ENCODE measurements at places on chromosomes 7 and 10.

DNA sequence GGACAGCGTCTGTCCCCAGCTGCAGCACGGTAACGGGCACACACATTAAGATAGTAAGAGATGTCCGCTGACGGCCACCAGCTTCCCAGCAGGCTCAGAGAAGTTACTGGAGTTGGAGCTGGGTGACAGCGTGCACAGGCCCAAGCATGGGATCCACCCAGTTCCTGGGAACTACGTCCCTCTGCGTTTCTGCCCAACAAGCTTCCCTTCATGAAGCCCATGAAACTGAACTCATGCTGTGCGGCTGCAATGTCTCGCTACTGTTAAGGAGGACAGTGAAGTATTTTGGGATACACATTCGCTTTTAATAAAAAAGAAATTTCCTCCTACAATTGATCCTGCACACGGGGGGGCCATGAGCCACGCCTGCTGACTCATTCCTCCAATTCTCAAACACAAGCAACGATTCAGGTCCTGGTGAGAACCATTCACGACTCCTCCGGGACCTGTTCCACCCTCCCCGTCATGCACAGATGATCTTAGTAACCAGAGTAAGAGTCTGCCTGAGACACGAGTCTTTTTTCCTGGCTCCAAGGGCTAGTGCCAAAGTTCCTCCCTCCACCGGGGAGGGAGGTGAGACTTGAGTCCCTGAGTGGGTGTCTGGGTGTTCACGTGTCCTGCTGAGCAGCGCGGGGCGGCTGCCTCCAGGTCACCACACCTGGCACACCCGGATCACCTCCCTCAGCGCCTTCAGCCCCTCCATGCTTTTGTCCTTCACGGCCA, 2.6 kb downstream of the PSMG3 start:
- no peak for DNase-seq

DNA sequence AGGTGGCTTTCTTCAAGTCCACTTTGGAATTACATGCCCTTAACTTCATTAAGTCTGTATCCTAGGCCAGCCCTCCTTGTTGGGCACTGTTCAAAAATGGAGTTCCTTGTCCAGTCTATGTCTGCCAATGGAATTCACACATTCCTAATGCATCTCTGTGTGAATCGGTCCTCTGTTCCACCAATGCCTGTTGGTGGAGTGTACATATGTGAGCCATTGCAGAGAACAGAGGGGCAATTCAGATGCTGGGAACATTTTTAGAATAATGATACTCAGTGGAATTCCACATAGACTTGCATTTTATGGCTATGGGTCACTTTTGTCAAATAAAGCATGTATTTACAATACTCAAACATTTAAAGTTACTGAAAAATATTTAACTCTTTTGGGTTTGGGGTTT, 108.3 kb downstream of the COL28A1 start:
- DNase-seq: no peak

- no peak for DNase-seq
These were observed 17.4 kb upstream of the ZNF716 start for GRCh38 chr7:57432583-57432982.

GRCh38 chr7:80485721-80486120, 26.1 kb downstream of the GNAT3 start:
- DNase-seq: no peak

DNA sequence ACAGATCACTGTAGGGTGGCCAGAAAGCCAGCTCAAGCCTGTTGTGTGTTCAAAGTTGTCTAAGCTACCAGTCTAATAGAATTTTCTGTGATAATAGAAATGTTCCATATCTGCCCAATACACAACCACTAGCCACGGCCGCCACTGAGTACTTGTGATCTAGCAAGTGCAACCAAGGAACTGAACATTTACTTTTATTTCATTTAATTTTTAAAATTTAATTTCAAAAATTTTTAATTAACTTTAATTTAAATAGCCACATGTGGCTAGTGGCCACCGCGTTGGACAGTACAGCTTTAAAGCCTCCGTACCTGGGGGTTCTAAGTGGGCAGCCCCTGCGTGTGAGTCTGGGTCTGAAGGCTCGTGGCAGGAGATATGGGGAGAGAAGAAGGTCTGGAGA, 60.4 kb downstream of the SH3PXD2A start:
- no peak for DNase-seq

GRCh38 chr10:76282061-76283025, 850.9 kb downstream of the LRMDA start:
- DNase-seq: peak; percentile 93

GRCh38 chr7:75637854-75638593, 100.7 kb downstream of the HIP1 start:
- no peak for DNase-seq

DNA sequence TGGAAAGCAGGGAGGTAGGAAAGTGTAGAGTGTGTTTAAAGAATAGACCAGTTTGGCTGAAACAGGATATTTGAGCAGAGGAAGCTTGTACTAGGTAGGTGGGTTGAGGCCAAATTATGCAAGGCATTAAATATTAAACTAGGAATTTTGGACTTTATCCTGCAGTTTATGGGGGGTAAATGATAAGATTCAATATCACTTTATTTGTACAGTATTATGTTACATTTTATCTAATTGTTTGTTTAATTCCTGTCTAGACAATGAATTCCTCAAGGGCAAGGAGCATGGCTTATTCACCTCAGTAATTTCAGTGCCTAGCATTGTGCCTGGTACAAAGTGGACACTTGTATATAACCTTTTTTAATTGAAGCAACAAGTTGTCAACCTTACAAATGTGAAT, 125.9 kb downstream of the CFTR start:
- no peak for DNase-seq

DNA sequence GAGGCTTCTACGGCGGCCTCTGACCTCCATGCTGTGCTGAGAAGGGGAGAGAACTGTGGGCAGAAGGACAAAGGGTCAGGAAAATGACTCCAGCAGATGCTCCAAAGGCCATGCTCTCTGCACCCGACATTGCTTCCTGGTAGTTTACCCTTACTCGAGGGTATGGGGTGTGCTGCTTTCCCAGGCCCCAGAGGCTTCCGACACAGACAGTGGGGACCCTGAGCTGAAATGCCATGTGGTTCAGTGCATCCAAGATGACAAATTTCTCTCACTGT, 130.9 kb downstream of the PTPN20 start:
- DNase-seq: no peak

DNA sequence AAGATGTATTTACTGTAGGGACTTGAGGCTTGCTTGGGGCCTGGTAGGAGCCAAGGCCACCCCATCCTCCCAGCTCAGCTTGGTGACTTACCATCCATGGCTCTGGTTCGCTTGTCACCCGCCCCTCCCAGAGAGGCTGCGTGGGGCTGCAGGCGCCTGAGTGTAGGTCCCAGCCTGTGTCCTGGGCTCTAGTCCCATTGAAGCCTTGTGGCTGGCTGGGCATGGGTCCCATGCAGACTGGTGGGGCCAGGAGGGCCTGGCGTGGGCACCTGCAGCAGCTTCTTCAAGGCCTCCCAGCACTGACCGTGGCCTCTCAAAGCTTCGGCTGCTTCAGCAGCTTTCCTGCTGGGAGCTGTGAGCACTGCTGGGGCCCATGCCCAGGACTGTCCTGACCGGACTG, 118.1 kb downstream of the INPP5A start:
- no peak for DNase-seq

DNA sequence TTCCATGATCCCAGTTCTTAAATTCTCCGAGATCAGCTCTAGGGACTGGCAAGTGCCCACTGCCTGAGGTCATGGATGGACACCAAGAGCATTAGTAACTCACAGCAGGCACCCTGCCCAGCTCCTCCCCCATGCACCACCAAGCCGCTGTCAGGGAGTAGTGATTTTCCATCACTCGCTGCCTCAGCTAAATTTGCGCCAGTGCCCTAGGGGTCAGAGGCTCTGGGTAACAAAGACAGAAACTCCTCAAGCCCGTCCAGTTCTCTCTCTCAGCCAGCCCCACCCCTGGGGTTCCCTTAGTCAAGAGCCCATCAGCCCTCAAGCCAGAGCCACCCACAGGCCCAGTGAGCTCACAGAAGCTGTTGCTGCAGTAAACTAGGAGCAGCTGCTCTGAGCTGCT, 30.0 kb downstream of the PAX2 start:
- DNase-seq: no peak

DNA sequence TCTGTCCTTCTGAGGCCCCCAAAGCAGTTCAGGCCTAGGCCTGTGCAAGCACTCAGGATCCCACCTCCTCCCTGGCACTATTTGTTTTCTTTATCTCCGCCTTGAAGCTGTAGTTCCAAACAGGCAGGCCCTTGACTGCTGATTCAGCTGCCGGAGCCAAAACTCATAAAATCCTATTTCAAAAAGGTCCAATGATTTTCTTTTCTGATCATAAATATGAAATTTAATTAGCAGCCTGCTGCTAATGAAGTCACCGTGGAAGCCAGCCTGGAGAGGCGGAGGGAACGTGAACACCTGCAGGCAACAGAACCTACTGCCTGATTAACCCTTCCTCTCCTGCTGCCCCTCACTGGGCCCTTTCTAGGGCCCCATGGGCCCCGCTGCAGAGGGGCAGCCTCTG, 60.1 kb downstream of the CARD11 start:
- DNase-seq: peak; percentile 2

GRCh38 chr10:78905957-78906308, 162.8 kb upstream of the ZMIZ1 start:
- DNase-seq: no peak

GRCh38 chr7:44277851-44278250, 47.5 kb downstream of the CAMK2B start:
- no peak for DNase-seq

GRCh38 chr7:98236355-98237185, 15.5 kb downstream of the TECPR1 start:
- DNase-seq: no peak

- DNase-seq: no peak
These were observed 29.6 kb downstream of the CASP7 start for GRCh38 chr10:113709221-113709838.

GRCh38 chr10:82267960-82268359, 393.0 kb downstream of the NRG3 start:
- DNase-seq: no peak
